Uterus (tissue), 4 donors: ENCODE measurements at places on chromosomes 4 and X.

- no peak for DNase-seq
Observed at GRCh38 chr4:3363411-3364141, 70.8 kb downstream of the RGS12 start.

DNA sequence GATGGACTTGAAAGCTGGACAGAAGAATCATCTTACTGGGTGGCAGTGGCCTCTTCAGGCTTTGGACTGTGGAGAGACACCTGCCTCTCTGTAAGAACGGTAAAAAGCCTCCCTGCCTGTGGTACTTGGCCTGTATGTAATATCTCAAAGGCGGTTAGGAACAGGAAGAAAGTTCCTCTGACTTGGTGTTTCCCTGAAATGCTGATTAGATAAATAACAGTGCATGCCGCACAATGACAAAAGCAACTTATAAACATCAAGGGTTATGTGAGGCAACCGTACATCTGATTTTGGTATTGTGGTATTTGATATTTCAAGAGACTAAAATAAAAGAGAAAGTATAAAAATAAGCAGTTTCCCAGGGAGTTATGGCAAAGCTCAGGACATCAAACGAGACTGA is 92.4 kb upstream of the SORBS2 start:
- DNase-seq = no peak

- no peak for DNase-seq
Observed at GRCh38 chrX:9414416-9414815, 50.4 kb upstream of the TBL1X start.

DNA sequence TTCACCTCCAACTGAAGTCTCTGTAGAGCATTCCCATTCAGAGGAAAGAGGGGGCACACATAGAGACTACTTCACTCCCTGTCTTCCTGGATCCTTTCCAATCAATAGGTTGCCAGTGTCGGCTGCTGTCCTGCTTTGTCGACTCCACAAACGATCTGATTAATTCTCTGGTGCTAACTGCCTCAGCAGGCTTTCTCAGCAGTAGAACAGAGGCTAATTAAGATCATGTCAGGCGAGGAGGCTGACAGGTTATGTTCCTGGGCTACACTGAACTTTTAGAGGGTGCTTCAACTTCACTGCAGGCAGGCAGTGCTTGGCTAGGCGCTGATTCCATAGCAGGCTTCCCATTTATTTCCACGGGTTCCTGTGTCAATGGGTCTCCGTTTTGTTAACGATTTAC is 79.2 kb downstream of the GRIA3 start:
- no peak for DNase-seq

DNA sequence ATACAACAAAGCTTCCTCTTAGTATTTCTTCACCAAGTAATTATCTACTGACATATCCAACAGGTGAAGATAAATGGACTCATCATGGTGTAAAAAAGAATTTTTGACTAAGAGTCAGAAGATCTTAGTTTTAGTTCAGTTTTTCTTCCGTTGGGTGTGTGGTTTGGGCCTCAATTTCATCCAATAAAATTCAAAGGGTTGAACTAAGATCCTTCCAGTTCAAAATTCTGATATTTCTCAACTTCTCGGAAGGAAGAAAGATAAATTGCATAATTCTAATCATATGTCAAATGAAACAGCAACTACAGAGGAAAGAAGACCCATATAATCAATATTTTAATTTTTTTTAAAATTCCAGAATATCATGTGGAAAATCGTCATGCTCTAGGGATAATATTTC is 192.7 kb downstream of the SPRY1 start:
- DNase-seq = no peak

DNA sequence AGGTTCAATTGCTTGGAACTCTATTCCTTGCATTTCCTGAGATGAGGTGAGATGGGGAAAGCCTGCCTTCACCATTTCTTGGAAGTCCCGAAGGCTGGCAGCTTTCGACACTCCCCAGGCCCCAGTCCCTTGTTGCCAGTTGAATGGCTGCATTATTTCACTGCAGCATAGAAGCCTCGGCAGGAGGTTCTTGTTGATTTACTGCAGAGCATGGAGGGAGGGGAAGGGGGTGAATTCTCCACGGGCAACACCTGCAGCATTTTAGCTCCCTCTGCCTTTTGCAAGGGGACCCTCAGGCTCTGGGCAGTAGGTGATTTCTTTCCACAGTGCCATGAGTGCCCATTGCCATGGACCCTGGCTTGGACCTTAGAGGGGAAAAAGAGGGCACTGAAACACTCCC is 10.7 kb upstream of the BCLAF3 start:
- DNase-seq = no peak

DNA sequence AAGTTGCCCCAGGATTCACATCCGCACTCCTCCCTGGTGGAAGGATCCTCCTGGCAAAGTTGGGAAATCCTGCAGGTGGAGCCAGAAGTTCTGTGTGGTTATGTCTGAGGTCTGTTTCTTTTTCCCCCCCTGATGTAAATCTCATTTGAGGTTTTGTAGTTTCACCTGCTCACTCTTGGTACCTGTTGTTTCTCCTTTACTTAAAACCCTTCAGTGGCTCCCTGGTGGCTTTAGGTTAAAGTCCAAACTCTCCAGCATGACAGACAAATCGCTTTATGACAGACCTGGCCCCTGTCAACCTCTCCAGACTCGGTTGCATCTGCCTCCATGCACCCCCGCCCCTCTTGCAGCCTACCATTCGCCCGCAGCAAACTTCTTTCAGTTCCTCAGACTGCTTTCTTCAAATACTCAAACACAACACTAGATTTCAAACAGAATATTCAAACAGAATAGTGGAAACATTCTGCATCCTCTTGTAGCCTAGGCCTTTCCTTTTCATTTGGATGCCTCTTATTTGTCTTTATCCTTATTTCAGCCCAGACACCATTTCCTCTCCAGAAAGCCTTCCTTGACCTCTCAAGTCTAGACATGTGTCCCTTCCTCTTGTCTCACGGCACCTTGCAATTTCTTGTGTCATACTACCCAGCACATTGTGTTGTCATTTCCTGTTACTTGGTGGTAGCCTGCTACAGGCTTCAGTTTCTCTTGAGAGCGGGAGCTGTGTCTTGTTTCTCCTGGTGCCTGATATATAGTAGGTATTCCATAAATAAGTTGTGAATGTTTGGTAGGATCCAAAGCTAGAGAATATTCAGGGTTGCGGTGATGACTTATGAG is 24.8 kb downstream of the IL13RA1 start:
- no peak for DNase-seq
